ENCODE measurements at places on chromosomes 12 and 14. TPM values are rescaled to one million over a fixed set of nuclear protein-coding genes. Genes with fewer than 3 reads are reported as not detected.

GRCh38 chr12:91663744-91664143, 481.1 kb upstream of the DCN start:
- no peak for DNase-seq
- no peaks in the 10 kb centered on the region for H3K4me1 ChIP-seq
- H3K27me3 ChIP-seq, result no peaks in the 10 kb centered on the region
- H3K4me3 ChIP-seq, result no peak overlapping the region
- no peak overlapping the region for H3K27ac ChIP-seq
- no peaks in the 10 kb centered on the region for H3K36me3 ChIP-seq

DNA sequence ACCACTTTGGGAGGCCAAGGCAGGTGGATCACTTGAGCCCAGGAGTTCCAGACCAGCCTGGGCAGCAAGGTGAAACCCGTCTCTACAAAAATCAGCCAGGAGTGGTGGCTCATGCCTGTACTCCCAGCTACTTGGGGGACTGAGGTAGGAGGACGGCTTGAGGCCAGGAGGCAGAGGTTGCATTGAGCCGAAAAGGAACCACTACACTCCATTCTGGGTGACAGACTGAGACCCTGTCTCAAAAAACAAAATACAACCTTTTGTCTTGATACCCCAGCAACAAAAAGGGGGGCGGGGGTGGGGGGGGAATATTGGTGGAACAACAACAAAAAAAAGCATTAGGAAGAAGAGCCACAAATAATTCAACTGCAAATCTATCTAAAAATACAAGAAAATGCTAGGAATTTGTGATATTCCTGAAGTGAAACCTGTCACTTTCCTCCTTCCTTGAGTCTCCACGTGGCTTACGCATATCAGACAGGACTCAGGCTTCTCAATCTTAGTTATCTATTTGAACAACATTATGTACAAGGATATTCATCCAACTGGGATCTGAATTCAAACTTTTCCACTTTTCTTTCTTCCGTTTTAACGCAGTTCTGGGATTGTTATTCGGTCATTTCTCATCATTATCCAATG, 1.3 kb downstream of the R3HDM2 start:
- peak overlapping the region; percentile 71 for H3K4me3 ChIP-seq
- no peaks in the 10 kb centered on the region for H3K4me1 ChIP-seq
- no peak overlapping the region for H3K27ac ChIP-seq
- no peak for DNase-seq
- no peaks in the 10 kb centered on the region for H3K27me3 ChIP-seq

DNA sequence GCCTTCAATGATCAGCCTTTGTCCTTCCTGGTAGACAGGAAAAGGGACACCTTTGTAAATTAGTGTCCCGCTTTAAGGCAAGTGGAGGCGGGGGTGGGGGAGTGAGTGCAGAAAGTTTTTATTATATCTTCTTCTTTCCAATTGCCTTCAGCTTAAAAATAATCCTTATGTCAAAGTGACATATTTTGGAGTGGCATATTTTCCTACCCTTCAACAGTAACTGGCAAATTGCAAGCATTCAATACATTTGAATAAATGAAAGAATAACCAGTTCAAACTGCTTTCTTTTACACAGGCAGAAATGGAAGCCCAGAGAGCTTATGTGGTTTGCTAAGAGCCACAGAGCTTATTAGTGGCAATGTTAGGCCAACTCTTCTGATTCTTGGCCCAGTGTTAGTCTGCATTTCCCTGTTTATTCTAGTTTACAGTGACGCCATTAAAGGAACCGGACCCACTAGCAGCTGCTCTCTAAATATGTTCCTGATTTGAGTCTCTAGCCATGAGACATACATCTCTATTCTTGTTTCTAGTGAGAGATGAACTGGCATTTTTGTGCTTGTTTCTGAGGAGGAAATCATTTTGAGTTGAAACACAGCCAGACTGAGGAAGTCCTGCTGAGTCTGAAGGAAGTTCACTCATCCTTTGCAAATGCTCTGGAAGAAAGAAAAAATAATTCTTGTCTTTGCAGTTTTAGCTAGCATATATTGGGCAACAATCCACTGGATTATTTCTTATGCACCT, 468.7 kb downstream of the NOVA1 start:
- no peak overlapping the region for H3K4me3 ChIP-seq
- DNase-seq, result no peak
- H3K27me3 ChIP-seq, result no peaks in the 10 kb centered on the region
- no peak overlapping the region for H3K27ac ChIP-seq

The B4GALNT3 gene
- polyA plus RNA-seq, result 10.3 TPM
